NCI-H187 treated with DMSO at 0.1 percent for 48 hours (cell line): ENCODE measurements at places on chromosomes 3 and 15.

- no peak for DNase-seq
Observed at GRCh38 chr3:39752019-39752637, 57.3 kb upstream of the MYRIP start.

GRCh38 chr3:45686850-45687249 lies 2.3 kb upstream of the SACM1L start:
- no peak for DNase-seq

GRCh38 chr3:30187366-30187765 lies 419.0 kb upstream of the TGFBR2 start:
- no peak for DNase-seq

- DNase-seq = no peak
Observed at GRCh38 chr15:45030743-45031142, 7.7 kb downstream of the SORD start.

DNA sequence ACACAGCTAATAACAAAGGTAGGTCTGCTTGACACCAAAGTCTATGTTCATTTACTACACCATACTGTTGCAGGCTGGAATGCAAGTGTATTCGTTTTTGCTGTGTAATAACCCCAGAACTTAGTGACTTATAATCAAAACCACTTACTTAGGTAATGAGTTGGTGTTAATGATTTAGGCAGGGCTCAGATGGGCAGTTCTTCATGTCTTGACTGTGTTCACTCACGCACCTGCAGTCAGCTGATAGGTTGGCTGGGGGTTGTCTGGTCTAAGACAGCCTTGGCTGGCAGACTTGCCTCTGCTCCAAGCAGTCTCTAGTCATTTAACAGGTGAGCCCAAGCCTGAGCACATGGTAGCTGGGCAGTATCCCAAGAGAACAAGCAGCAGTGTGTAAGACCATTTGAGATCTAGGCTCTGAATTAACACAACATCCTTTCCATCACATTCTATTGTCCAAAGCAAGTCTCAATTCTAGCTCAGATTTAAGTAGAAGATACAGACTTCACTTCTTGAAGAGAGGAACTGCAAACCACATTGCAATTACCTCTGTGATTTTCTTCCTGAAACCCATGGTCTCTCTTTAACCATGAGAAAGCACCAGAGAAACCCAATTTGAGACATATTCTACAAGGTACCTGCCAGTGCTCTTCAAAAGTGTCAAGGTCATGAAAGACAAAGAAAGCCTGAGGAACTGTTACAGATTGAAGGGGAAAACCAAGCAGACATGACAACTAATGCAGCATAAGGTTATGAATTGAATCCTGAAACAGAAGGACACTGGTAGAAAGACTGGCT lies 13.3 kb upstream of the DCLK3 start:
- no peak for DNase-seq

DNA sequence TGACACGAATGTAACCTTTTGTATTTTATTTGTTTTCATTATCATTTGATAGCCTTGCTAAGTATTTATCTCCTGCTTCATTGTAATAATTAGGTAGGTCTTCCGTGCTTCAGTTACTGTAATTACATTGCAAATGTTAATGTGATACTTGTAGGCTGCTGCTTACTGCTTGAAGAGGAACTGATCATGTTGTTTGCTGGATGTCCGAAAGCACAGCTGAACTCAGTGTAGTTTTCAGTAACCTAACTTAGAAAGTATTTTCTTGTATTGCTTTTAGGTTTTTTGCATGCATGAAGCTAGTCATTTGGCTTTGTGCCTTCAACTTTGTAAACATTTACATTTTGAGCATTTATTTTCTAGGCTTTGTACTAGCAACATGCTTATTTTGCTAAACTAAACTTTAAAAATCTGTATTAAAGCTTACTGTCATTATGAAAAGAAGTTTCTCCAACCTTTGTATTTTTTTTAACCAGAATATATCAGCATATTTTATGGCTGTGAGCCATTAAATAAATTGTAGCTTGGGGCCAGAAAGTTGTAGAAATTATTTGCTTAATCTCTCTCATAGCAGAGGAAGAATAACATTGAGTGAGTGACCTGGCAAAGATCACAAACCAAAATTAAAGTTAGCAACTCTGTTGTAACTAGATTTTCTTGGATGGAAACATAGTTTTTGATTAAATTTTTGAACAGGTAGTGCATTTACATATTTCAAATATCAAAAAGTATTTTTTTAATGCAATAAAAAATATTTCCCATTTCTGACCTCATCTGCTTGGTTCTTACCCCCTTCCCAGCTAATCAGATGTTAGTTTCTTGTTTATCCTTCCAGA lies 30.7 kb downstream of the SACM1L start:
- no peak for DNase-seq

GRCh38 chr15:40330368-40330836 lies 6.9 kb downstream of the INAFM2 start:
- DNase-seq = no peak

GRCh38 chr3:107931326-107931725 lies 159.5 kb downstream of the CD47 start:
- DNase-seq = no peak

DNA sequence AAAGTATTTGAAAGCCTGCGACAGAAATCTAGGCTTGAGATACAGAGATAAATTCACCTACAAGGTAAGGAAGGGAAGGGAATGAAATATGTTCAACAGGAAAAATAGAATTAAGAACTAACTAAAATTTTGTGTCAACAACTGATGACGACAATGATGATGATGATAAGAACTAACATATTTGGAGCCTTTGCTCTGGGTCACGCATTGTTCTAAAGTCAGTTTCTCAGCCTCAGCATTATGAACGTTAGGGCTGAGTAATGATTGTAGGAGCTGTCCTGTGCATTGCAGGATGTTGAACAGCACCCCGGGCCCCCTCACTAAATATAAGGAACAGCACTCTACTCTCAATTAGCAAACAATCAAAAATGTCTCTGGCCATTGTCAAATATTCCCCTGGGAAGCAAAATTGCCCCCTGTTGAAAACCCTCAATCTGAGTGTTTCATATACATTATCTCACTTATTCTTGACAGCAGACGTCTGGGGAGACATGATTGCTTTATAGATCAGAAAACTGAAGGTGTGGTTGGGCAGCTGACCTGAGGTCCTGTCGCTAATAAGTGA lies 88.5 kb downstream of the ERC2 start:
- no peak for DNase-seq

- DNase-seq = no peak
Observed at GRCh38 chr3:13281507-13282357, 138.4 kb downstream of the NUP210 start.
